ENCODE measurements at places on chromosomes 5 and 9. TPM values are rescaled to one million over a fixed set of nuclear protein-coding genes. Genes with fewer than 3 reads are reported as not detected.

DNA sequence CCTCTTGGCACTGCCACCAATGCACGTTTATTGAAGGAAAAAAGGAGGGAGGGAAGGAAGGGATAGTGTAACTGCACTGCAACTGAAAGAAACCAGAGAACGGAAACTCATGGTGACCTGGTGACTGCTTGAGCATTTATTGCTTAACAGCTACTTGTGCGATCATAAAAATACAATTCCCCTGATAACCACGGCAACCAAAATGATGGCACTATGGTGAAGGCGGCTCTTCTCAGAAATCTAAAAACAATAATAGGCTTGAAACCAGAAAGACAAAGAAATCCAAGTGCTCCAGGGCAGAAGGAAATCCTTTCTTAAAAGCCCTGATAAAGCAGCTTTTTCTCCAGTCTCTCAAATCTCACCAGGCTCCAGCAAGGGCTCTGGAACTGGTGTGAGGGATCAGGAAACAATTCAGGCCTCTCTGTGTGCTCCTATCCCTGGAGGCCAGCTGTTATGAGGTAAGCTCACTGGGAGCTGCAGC lies 1.9 kb downstream of the FBXO10 start:
- DNase-seq = peak; percentile 33

NIM1K gene
- not detected for total RNA-seq

CAMK2A gene
- total RNA-seq = not detected

- DNase-seq = no peak
Observed at GRCh38 chr5:113632996-113633395, 119.5 kb downstream of the YTHDC2 start.

DNA sequence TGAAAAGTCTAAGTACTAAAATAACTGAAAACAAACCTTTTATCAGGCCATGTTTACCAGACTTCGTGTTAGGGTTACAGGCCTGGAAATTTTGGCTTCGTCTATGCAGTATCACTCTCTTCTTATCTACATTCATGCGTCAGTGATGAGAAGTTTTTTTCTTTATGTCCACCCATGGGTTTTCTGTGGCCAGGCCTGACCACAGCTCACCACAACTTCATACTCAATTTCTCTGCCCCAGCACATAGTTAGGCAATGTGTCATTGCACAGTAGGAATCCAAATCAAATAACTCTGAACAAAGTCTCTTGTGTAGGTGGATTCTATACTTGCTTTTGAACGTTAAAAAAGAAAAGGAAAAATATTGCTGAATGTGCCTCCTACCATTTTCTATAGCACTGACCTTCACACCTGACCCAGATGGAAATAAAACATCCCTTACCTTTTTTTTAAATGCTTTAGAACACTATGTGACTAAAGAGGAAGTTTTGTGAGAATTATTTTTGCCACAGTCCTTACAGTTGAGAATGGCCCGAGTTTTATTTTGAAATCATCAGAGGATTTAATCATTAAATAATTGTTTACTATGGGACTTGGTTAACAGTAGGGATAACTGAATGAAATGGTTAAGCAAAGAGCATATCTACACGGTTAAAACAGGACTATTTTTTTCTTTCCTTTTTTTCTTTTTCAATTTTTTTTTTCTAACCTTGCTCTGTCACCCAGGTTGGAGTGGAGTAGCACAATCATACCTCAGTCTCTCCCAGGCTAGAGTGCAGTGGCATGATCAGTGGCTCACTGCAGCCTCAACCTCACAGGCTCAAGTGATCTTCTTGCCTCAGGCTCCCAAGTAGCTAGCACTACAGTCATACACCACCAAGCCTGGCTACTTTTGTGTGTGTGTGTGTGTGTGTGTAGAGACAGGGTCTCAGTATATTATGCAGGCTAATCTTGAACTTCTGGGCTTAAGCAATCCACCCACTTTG lies 1247.0 kb upstream of the ACO1 start:
- no peak for DNase-seq

DNA sequence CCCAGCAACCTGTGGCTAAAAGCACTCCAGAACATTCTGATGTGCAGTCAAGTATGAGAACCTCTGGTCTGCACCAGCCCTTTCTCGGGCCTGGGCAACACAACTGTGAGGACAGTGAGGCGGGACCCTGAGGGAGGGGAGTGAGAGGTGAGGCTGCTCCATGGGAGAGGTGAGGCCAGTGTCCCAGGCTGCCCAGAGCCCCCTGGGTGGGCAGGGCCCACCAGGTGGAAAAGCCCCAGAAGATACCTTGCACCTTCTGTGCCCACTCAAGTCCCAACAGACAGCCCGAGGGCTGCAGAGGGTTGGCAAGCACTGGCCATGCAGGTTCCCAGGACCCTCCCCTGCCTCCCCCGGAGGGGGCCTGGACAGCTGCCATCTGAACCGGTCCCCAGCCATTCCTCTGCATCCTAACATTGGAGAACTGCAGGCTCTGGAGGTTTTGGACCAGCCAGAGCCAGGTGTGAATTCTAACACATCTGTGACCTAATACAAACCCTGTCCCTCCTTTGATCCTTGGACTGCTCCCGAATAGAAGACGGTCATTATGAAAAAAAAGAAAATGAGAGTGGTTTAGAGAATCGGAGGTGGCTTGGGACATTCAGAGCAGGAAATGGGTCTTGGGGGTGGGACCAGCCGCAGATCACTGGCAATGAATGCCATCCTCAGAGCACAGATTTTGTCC lies 57.0 kb downstream of the DUSP1 start:
- DNase-seq = no peak

GRCh38 chr5:96626956-96627355 lies 35.2 kb upstream of the CAST start:
- DNase-seq = no peak

DNA sequence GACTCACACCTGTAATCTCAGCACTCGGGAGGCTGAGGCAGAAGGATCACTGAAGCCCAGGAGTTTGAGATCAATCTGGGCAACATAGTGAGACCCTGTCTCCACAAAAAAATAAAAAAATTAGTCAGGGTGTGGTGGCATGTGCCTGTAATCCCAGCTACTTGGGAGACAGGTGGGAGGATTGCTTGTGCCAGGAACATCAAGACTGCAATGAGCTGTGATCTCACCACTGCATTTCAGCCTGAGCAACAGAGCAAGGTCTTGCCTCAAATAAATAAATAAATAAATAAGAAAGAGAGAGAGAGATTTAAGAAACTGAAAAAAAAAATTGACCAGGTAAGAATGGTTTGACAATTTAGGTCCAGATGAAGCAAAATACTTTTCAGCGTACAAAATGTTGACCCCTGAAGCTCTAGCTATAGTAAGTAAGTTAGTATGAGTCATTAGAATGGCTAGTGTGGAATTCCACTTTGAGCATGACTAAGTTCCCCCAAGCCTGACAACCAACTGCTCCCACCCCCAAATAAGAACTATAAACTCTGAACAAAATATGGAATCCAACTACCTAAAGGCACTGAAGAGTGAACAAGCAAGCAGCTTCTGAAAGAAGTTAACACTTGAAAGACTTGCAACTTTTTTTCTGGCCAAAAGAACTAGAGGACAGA lies 217.8 kb upstream of the TLE4 start:
- DNase-seq = no peak

DNA sequence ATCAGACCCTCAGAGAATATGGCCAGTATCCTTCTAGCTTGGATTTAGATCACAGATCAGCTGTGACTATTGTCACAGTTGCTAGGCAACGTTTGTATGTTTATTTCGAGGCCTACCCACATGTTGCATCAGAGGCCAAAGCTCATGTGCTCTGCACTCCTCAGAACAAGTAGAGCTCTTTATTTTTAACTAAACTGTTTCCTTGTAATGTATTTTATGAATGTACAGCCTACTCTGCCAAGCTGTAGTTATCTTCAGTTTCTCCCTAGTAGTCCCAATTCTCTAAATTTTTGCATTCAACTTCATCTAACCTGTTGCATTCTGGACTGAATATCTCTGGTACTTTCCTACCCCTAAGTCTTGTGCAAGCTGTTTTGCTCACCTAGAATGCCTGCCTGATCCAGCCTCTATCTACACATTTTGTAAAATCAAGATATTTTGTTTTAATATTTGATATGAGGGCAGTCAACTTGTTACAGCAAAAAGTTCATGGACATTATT lies 52.8 kb downstream of the CAST start:
- DNase-seq = peak; percentile 73

DNA sequence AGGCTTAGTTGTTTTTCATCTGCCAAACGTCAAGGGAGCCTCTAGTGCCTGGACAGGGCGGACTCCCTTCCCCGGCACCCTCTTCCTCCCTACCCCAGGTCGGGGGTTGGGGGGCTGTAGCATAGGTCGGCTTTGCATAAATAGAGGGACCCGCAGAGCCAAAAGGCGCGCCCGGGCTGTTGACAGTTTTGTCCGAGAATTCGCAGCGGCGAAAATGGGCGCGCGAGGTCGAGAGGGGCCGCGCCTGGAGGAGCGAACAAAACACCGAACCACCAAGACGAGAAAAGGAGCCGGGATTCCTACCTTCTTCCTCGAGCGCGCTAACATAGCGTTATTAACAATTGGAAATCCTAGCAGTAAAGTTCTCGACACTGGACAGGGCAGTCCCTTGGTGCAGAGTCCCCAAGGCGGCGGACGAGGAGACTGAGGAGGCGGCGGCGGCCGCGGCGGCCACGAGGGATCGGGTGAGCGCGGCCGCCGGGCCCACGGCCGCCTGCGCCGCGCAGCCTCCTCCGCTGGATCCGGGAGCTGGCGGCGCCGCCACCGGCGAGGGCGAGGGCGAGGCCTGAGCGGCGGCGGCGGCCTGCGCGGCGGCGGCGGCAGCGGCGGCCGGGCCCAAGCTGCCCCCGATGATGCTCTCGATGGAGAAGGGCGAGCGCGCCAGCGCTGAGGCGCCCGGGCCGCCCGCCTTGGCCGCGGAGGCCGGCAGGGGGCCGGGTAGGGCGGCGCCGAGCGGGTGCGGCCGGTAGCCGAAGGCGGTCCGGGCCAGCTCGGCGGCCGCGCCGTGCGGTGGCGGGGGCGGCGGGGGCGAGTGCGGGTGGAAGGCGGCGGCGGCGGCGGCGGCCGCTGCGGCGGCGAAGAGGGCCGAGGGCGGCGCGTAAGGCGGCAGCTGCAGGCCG lies 1.7 kb downstream of the FOXD1 start:
- DNase-seq = no peak

All from NCI-H460 (cell line).